ENCODE measurements at places on chromosomes 12 and 14. TPM values are rescaled to one million over a fixed set of nuclear protein-coding genes. Genes with fewer than 3 reads are reported as not detected.
A peak's percentile ranks its signal among the peaks of the same experiment; 100 is the strongest.

- no peaks in the 10 kb centered on the region for H3K36me3 ChIP-seq
- no peaks in the 10 kb centered on the region for H3K27me3 ChIP-seq
- H3K4me3 ChIP-seq: peak overlapping the region; percentile 43
- H3K27ac ChIP-seq: no peak overlapping the region
Measured at GRCh38 chr14:96423446-96424108, 31.6 kb downstream of the AK7 start.

Gene KLC1
- 201 TPM for total RNA-seq

Gene FOXN4
- total RNA-seq: not detected

DNA sequence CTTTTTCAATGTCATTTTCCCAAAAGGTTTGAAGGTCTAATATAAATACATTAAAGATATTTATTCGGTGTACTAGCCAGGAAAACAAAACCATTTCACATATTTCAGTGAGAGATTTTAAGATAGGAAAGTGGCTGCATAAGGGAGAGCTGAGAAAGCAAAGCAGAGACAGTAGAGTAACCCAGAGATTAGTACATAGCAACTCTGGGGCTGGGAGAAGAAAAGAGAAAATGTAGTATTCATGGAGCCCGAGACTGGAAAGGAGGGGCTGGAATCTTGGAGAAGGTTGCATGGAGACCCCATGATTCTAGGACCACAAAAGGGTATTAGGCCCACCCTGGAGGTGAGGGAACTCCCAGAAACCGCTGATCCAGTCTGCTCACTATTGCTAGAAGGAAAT, 236.9 kb downstream of the PAWR start:
- no peak overlapping the region for H3K27ac ChIP-seq
- H3K36me3 ChIP-seq: no peaks in the 10 kb centered on the region
- no peak overlapping the region for H3K4me3 ChIP-seq
- no peak for DNase-seq
- H3K27me3 ChIP-seq: no peaks in the 10 kb centered on the region
- no peaks in the 10 kb centered on the region for H3K4me1 ChIP-seq

DNA sequence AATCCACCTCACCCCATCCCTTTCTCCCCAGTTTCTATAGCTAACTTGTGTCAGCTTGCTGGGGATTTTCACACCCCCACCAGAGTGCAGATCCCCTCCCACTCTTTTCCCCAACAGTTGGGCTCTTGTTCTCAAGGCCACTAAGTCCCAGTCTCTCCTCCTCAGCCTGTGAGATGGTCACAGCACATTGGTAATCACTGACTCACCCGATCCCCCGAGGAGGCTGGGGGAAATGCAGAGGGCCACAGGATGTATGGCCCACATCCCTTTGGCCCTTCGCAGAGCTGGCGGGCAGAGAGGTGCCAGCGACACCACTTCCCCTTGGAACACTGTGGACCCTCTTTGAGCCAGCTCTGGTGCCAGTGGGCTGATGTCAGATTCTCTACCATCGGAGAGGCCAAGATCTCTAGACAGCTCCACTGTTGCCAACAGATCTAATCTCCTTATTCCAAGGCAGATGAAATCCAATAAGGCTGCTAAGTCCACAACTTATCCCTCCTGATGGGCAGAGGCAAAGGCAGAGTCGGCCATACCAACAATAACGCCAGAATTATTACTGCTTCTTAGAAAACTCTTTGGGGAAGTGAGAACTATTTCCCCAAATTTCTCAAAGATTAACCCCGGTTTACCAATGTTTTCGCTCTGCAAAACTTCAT, 1.6 kb downstream of the FMNL3 start:
- H3K4me3 ChIP-seq: peak overlapping the region; percentile 78
- peak; percentile 76 for DNase-seq

- no peaks in the 10 kb centered on the region for H3K27me3 ChIP-seq
- H3K4me1 ChIP-seq: no peaks in the 10 kb centered on the region
- no peak for DNase-seq
- no peak overlapping the region for H3K4me3 ChIP-seq
- H3K36me3 ChIP-seq: peaks cover 59% of the 10 kb centered on the region
Measured at GRCh38 chr12:124470806-124471205, 96.6 kb downstream of the NCOR2 start.

Gene GYS2
- not detected for total RNA-seq

DNA sequence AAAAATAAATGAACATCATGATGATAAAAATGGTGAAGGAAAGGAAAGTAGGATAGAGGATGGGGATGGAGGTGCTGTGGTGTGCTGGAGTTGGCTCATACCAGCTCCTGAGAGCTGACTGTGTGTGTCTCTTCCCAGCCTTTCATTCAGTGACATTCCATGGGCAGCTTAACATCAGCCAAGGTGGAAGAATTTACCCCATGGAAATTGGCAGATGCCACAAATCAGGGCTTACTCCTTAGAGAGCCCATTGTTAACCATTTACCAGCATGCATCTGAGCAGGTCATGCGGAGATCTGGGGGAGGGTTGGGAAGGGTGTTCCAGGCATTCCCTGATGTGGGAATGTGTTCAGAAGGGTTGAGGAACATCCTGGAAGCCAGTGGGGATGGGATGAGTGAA, 164.7 kb upstream of the MYL2 start:
- H3K36me3 ChIP-seq: no peaks in the 10 kb centered on the region
- H3K27ac ChIP-seq: no peak overlapping the region
- no peaks in the 10 kb centered on the region for H3K4me1 ChIP-seq
- no peaks in the 10 kb centered on the region for H3K27me3 ChIP-seq
- no peak overlapping the region for H3K4me3 ChIP-seq

Gene KRT82
- not detected for total RNA-seq

DNA sequence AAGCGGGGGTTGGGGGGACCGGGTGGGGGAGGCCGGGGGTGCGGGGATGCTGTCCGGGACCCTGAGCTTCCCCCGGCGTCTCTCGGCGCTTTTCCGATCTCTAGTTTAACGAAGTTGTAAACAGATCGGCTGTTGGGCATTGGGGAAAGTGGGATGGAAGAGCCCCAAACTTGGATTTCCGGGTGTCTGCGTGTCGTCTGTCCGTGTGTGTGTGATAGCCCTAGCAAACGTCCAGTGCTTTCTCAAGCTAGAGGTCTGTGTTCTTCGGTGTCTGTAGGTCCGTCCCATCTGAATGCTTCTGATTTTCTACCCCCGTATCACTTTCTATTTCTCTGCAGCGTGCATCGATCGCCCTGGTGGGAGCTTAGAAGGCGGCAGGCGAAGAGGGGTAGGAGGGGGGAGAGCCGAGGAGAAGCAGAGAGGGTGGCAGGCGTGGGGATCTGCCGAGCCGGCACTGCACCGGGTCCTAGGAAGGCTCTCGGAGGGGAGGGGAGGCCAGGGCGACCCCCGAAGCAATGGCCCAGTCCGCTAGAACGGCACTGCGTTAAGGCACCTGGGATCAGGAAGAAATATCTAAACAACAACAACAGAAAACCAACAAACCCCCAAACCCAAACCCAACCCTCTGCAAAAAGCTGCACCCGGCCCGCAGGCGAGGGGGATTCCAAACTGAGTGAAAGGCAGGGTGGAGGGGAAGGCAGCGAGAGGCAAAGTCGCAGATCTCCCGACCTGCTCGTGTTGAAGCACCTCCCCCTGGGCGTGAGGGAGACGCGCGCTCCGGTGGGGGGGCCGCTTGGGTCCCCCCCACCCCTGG, 1.0 kb downstream of the KCNA1 start:
- peaks cover 21% of the 10 kb centered on the region for H3K27me3 ChIP-seq
- H3K4me3 ChIP-seq: peak overlapping the region; percentile 20
- DNase-seq: no peak

DNA sequence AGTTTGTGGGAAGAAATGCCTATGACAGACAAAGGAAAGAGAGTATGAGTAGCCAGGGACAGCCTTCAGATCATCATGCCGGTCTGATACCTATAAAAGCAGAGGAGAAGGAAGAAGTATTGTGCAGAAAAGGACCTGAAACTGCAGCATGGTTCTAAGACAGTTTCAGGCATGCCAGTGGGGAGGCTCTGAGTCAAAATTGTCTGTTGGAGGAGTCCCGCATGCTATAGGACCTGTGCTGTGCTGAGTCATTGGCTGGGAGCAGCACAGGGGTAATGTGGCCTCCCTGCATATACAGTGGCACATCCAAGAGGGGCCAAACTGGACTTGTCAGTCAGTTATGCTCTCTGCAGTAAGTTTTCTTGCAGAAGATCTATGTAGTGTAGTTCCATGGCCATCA, 40.7 kb downstream of the NEUROD4 start:
- no peaks in the 10 kb centered on the region for H3K36me3 ChIP-seq
- H3K4me1 ChIP-seq: no peaks in the 10 kb centered on the region
- no peak overlapping the region for H3K4me3 ChIP-seq
- no peak for DNase-seq
- no peaks in the 10 kb centered on the region for H3K27me3 ChIP-seq

Gene HOXC4
- total RNA-seq: 0.20 TPM

Gene CLEC2D
- 6.9 TPM for total RNA-seq

GRCh38 chr12:1773937-1774655, 46.3 kb upstream of the LRTM2 start:
- no peaks in the 10 kb centered on the region for H3K36me3 ChIP-seq
- no peak for DNase-seq
- no peak overlapping the region for H3K4me3 ChIP-seq
- no peaks in the 10 kb centered on the region for H3K4me1 ChIP-seq
- H3K27ac ChIP-seq: no peak overlapping the region
- H3K27me3 ChIP-seq: no peaks in the 10 kb centered on the region

Gene MIP
- not detected for total RNA-seq

- H3K4me1 ChIP-seq: no peaks in the 10 kb centered on the region
- no peaks in the 10 kb centered on the region for H3K27me3 ChIP-seq
- DNase-seq: no peak
- H3K4me3 ChIP-seq: no peak overlapping the region
- H3K36me3 ChIP-seq: no peaks in the 10 kb centered on the region
Measured at GRCh38 chr14:31951638-31951964, 125.5 kb upstream of the ARHGAP5 start.

Gene SERPINA10
- not detected for total RNA-seq

DNA sequence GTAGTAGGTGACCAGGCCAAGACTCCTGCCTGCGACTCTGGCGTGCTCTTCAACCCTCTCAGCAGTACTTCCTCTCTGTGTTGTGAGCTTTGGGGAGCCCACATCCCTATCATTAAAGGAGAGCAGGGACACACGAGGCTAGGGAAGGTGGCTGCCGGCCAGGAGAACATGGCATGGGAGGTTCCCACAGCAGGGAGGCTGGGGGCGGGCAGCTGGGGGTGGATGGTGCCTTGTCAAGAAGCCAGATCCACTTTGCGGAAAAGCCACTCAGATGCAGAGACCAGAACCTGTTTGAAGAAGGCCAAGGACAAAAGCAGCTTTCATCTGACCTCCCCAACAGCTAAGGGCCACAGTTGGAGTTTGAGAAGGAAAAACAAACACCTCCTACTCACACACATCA, 198.6 kb downstream of the BCL11B start:
- no peak overlapping the region for H3K27ac ChIP-seq
- no peak for DNase-seq
- H3K4me1 ChIP-seq: no peaks in the 10 kb centered on the region
- no peak overlapping the region for H3K4me3 ChIP-seq
- no peaks in the 10 kb centered on the region for H3K36me3 ChIP-seq

Gene CLEC4C
- total RNA-seq: not detected

- no peaks in the 10 kb centered on the region for H3K36me3 ChIP-seq
- no peak overlapping the region for H3K4me3 ChIP-seq
- no peak for DNase-seq
- no peaks in the 10 kb centered on the region for H3K27me3 ChIP-seq
Measured at GRCh38 chr12:46480316-46480715, 107.7 kb upstream of the SLC38A2 start.

DNA sequence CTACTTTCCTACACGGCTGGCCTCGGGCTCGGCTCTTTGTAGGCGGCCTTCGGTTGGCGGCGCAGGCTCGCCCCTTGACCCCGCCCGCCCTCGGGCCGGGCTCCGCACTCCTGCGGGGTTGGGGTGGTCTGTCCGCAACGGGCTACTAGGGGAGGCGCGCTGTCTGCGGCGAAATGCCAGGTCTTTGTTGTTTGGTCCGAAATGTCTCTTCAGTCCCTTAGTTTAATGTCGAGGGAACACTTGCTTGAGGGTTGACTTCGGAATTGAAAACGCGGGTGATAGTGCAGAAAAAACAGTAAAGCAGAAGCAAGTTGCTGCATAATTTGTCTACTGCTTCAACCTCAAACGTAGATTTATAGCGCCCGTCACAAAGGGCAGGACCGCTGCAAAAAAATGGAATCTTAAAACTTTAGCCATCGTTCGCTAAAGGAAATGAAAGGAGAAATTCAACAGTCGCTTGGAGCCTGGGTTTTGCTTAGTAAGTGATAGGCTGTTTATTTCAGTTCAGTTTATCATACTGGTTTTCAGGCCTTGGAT, 390 bp downstream of the JKAMP start:
- peaks cover 56% of the 10 kb centered on the region for H3K4me1 ChIP-seq
- no peaks in the 10 kb centered on the region for H3K27me3 ChIP-seq
- H3K36me3 ChIP-seq: peaks cover 13% of the 10 kb centered on the region
- H3K27ac ChIP-seq: peak overlapping the region; percentile 98
- peak overlapping the region; percentile 93 for H3K4me3 ChIP-seq

- peak overlapping the region; percentile 43 for H3K27ac ChIP-seq
- no peak overlapping the region for H3K4me3 ChIP-seq
- H3K4me1 ChIP-seq: peaks cover 33% of the 10 kb centered on the region
- H3K27me3 ChIP-seq: no peaks in the 10 kb centered on the region
- H3K36me3 ChIP-seq: no peaks in the 10 kb centered on the region
Measured at GRCh38 chr12:25997201-25997963, 38.9 kb downstream of the RASSF8 start.

Gene MYH6
- total RNA-seq: 13,240 TPM

Gene IFNG-AS1
- 2.7 TPM for total RNA-seq

Gene ESR2
- total RNA-seq: 0.30 TPM

GRCh38 chr14:63045612-63046320, 508 bp upstream of the KCNH5 start:
- no peak overlapping the region for H3K27ac ChIP-seq
- H3K36me3 ChIP-seq: no peaks in the 10 kb centered on the region
- no peaks in the 10 kb centered on the region for H3K27me3 ChIP-seq

- H3K4me1 ChIP-seq: no peaks in the 10 kb centered on the region
- DNase-seq: no peak
- no peaks in the 10 kb centered on the region for H3K36me3 ChIP-seq
- no peak overlapping the region for H3K27ac ChIP-seq
Measured at GRCh38 chr12:103657331-103657730, 70.3 kb downstream of the STAB2 start.

DNA sequence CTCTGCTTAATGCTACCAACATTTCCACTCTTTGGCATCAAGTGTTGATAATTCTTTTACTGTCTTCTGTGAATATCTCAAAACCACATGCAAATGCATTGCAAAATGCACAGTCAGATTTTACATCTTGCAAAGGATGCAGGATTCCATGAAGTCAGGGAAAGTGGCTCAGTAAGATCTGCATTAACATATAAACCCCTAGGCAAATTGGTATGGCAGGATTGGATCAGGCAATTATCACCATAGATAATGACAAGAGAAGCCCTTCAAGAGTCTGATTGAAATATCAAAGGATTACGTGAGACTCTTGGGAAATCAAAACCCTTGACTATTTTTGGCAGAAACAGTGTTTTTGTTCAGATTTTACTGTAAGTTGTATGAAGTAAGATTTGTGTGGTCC, 71.0 kb downstream of the TMTC2 start:
- no peak overlapping the region for H3K4me3 ChIP-seq
- no peak overlapping the region for H3K27ac ChIP-seq
- H3K36me3 ChIP-seq: no peaks in the 10 kb centered on the region
- H3K27me3 ChIP-seq: no peaks in the 10 kb centered on the region
